ENCODE measurements at places on chromosomes 3 and 15.

GRCh38 chr3:185208823-185209222, 45.0 kb downstream of the EHHADH start:
- no peak for DNase-seq

DNA sequence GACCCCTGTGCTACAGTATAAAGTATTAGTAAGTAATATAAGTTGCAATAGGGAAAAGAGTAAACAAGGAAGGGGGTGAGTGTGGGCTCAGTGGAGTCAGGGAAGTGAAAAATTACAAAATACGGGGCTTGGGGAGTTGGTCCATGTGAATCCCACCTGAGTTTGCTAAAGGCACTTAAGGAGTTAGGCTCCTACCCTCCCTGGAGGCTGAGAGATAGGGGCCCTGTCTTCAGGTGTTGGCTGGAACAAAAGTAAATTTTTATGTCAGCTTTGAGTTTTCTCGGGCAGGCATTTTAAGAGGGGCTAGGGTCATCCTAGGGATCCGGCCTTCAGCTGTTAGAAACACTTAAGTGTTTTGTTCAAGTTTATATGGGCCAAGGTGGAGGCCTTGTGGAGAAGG, 8.2 kb downstream of the TRPC1 start:
- DNase-seq = no peak

DNA sequence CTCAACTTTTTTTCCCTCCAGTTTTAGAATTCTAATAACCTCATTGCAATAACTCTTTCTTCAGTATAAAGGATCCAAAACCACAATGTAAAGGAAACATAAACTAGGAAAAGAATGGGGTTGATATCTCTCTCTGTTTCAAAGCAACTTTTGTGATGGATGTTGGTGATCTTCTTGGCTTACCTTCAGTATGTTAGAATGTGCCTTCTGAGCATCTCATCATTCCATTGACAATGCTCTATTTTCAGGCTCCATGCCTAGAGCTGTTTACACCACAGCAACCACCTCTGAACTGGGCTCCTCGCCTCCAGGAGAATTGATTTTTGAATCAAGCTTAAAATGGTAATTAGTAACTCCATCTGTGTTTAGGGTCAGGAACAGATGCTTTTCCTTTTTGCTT, 6.6 kb downstream of the NLGN1 start:
- no peak for DNase-seq

GRCh38 chr3:129611812-129612533, 5.5 kb upstream of the PLXND1 start:
- no peak for DNase-seq

- no peak for DNase-seq
Observed at GRCh38 chr3:52844290-52844975, 9.6 kb upstream of the MUSTN1 start.

- no peak for DNase-seq
Observed at GRCh38 chr15:77749236-77749997, 116.7 kb upstream of the LINGO1 start.

GRCh38 chr15:99983886-99984286, 250.6 kb upstream of the LYSMD4 start:
- DNase-seq = no peak

DNA sequence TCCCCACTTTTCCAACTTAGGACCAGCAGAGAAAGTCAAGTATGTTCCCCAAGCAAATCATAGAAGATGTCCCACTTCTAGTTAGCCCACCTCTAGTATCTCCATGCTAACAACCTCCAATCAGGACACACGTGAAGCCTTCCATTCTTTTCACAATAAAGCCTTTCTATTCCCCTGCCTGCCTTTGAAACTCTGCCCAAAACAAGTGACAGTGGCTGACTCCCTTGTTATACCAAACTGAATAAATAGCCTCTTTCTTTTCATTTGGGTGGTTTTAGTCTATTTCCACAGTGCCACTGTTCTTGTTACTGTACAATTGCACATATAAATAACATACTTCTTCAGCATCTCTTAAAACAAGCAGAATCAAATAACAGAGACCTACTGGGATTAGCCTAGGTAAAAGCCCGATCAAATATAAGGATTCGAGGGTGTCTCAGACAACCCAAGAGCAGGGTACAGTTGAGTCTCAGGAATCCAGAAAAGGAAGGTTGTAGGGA, 118.0 kb upstream of the NPHP3 start:
- DNase-seq = no peak

GRCh38 chr3:10983219-10983916, 9.2 kb upstream of the SLC6A1 start:
- no peak for DNase-seq

DNA sequence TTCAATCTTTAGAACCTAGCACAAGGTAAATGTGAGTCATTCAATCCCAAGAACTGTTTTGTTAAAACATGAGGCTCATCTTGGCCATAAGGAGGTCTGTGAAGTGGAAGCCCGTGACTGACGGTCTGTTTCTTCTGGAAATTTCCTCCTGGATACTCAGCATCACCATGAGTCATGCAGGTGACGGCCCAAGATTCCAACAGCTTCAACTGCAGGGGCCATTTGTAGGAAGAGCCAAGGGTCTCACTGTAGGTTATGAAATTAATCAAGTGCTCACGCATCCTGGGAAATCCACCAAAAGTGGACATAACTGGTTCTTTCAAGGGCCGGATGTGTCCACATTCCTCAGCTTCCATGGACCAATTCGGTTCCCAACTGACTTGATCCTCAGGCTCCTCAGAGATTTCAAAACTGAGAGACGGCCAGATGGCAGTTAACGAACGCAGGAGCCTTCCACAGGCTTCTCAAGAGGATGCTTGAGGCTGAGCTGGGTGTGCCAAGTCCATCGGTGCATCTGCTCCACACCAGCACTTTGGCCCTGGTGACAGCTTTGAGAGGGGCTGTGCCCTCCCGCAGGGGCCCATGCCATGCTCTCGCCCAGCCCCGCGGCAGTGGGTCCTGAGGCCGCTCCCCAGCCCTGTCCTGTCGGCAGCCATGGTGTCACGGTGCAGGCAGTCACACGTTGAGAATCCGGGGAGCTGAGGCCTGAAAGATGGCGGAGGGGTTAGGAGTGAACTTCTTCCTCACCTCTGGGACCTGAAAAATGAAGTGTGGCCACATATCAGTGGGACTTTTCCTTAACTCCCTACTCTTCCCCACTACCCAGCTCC, 8.5 kb downstream of the MAP6D1 start:
- DNase-seq = no peak

GRCh38 chr15:41806291-41807181, 21.4 kb upstream of the JMJD7 start:
- DNase-seq = no peak

- DNase-seq = no peak
Observed at GRCh38 chr3:37627951-37628620, 233.6 kb upstream of the CTDSPL start.

- no peak for DNase-seq
Observed at GRCh38 chr3:129045675-129046036, 14.9 kb upstream of the GP9 start.

- DNase-seq = no peak
Observed at GRCh38 chr3:72102112-72102616, 317.2 kb upstream of the PROK2 start.

- no peak for DNase-seq
Observed at GRCh38 chr3:127493924-127494646, 96.4 kb downstream of the TPRA1 start.

- no peak for DNase-seq
Observed at GRCh38 chr3:154135511-154136173, 14.5 kb downstream of the ARHGEF26 start.

DNA sequence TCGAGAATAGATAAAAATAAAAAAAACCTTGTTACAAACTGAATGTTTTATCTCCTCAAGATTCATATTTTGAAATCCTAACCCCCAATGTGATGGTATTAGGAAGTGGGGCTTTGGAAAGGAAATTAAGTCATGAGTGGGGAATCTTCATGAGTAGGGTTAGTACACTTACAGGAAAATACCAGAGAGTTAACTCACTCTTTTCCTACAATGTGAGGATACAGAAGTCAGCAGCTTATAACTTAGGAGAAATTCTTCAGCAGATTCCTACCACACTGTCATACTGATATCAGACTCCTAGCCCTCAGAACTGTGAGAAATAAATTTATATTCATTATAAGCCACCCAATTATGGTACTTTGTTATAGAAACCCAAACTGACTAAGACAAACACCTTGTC, 453.1 kb downstream of the GBE1 start:
- DNase-seq = no peak

DNA sequence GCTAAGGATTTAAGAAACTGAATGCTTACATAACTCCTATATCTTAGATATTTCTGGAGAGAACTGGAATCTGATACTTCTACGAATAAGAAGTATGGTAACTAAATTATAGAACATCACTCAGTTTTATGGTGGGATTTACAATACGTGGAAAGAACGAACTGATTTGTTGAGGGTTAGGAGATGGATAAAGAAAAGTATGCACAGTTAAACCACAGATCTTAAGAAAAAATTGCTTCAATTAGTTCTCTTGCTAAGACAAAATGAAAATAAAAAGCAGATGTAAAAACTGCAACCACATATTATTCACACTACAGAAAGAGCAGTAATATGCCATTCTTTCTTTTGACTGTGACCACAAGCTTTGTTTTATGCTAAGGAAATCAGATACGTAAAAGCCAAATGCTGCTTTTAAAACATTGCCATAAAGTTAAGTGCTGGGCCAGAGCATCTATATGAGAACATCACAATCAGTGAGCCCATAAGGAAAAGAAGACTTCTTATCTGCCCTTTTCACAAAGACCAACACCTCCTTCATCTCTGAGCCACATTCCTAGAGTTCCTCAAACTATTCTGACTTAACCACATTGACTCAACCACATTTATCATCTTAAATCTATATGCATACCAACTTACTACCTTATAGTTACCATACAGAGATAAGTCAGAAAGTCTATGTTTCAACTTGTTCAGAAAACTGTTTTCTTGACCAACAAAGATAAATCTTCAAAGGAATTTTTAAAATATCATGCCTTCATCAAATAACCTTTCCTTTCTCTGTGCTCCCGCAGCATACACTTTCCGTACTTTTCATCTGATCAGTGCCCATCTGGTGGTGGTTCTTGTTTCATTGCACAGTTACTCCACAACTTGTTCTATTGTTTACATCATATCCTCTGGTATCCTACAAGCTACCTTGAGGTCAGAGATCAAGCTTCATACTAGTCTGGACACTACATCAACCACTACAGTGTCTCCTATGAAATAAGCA, 61.7 kb downstream of the FSIP1 start:
- DNase-seq = no peak

DNA sequence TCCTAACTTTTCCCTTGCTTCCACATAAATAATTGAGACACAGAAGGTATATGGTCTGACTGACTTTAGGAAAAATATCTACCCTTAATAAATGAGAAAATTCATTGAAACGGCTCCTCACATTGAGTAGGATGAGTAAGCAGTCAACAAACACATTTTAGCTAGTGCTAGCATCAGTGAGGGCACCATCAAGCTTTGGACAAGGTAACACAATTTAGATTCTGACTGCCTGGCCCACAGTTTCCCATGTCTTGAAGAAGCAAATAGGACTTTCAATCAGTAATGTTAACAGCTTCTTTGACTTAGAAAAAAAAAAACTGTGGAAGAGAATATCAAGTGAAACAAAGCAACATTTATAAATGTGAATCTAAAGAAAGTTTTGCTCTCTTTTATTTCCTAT, 70.1 kb upstream of the MBNL1 start:
- DNase-seq = no peak

DNA sequence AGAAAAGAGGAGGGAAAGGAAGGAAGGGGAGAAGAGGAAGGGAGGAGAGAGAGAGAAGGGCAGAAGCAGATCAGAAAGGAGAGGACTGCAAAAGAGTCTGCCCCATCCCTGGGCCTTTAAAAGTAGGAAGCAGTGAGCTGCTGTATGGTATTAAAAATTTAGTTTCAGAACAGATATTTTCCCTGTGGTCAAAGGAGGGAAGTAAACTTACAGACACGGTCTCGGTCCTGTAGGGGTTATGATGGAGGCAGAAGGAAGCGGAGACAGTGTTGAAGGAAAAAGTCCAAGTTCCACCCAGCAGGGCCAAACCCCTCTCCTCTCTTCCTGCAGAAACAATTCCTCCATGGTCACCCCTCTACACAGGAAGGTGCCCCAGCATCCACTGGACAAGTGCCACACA, 122.0 kb upstream of the PROK2 start:
- no peak for DNase-seq

DNA sequence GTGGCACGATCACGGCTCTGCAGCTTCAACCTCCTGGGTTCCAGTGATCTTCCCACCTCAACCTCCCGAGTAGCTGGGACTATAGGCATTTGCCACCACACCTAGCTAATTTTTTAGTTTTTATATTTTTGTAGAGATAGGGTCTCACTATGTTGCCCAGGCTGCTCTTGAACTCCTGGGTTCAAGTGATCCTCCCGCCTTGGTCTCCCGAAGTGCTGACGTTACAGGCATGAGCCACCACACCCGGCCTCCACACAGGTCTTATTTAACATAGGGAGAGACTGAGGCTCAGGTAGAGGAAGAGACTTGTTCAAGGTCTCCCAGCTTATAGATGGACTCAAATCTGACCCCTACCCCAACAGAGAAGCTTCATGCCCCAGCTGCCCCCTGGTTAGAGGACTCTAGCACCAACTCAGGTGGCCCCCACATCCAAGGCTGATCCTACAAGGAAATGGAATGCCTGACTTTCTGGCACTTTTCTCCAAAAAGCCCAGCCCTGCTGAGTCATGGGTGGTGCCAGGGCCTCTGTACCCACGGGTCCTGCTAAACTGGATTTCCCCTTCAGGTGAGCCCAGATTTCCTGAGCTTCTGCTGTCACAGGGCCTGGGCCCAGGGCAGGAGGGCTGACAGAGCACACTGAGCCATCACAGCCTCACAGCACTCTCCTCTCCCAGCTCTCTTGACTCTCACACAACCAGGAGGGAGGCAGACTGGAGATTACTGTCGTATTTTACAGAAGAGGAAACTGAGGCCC, 5.6 kb downstream of the TMEM40 start:
- no peak for DNase-seq

GRCh38 chr15:42939841-42940240, 19.3 kb upstream of the TTBK2 start:
- no peak for DNase-seq
